HepG2 (cell line): ENCODE measurements at places on chromosomes 4 and X.

DNA sequence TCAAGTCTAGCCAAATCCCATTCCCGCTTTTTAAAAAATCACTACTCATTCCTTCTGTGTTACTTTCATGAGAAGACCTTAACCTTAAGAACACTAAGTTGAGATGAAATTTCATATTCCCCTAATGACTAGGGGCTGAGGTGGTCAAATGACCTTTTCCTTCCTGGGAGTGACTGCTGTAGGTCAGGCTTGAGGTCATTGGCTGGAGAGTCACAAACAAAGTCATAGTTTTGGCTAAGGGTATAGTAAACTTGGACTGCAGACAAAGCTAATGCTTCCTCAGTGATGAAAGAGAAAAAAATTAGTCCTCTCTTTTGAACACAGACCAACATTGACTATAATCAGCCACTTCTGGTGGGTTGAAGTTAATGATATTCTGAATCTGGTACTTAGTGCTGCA lies 16.0 kb upstream of the FGF2 start:
- DNase-seq, result no peak

- DNase-seq, result no peak
These were observed 24.8 kb downstream of the IL13RA1 start for GRCh38 chrX:118751950-118752783.

GRCh38 chrX:71315917-71316316 lies 14.4 kb downstream of the ITGB1BP2 start:
- DNase-seq, result no peak

DNA sequence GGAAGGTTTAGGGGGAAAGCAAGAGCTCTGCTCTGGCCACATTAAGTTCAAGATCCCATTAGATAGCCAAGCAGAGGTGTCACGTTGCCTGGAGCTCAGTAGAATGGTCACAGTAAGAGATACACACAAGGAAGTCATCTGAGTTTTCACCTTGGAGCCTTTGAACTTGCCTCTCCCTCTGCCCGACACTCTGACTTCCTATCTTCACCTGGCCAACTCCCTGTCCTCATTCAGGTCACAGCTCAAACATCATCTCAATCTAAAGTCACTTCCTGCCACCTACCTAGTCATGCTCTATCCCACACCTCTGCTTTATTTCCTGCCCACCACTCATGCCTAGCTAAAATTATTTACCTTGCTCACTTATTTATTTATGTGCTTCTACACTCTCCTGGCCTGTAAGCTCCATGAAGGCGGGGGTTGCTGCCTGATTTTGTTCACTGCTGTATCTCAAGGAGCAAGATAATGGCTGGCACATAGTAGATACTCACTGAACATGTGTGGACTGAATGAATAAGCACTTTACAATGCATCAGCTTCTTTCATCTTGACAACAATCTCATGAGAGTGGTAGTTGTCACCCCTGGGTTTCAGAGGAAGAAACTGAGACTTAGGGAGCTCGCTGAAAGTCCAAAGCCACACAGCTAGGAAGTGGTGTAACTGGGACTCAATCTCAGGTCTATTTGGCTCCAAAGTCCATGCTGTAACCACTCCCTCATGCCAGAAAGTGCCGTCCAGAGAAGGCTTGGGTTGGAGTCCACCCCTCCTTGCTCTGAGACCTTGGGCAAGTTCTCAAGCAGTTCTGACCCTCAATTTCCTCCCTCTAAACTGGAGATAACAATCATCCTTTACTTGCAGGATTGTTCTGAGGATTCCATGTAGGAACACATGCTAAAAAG lies 40.3 kb downstream of the EFNB1 start:
- DNase-seq, result no peak

- no peak for DNase-seq
These were observed 61.2 kb upstream of the CITED1 start for GRCh38 chrX:72366701-72367454.

DNA sequence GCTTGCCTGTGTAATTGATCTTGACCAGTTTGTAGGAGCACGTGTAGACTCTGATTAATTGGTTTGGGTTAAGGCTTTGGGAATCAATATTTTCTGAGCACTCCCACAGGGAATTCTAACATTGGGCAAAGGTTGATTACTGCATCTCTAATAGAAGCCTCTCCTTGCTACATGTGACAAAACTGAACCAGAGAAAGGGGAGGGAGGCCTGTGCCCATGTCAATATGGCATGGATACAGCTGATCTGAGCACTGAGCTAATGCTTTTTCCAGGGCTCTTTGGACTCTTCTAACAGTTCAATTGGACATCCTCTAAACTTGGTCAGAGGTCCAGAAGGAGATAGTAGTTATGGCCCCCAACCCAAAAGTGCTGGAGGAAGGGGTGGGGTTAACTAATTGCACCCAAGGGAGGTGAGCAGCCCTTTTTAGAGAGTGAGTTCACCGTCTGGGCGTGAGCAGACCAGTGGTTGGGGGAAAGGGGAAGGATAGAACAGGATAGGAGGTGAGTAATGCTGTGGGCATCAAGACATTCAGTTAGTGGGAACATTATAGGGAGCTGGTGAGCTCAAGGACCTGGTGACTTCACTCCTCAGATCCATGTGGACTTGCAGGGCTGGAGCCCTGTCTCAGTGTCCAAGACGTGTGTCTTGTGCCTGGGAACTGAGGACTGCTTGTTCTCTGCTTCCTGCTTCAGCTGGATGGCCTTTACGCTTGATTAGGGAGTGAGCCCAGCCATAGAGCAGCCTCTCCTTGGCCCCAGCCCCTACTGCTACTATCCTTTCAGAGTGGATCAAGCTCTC lies 22.8 kb downstream of the MSN start:
- no peak for DNase-seq

DNA sequence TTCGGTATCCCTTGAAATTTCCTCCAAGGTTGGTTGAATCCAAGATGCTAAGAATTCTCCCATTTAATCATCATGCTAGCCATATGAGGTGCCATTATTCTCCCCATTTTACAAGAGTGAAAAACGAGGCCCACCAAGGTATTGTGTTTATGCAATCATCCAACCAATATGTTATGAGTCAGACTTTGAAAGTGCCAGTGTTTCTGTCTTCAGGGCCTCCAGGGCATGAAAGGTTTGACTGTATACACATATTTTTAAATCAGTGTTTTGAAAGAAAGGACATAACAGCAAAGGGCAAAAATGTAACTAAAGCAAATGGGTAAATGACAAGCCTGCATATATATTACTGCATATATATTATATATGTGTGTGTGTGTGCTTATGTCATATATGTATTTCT lies 541.2 kb upstream of the SMIM31 start:
- no peak for DNase-seq

- DNase-seq, result no peak
These were observed 310.2 kb downstream of the ASMT start for GRCh38 chrX:1925053-1925481.

DNA sequence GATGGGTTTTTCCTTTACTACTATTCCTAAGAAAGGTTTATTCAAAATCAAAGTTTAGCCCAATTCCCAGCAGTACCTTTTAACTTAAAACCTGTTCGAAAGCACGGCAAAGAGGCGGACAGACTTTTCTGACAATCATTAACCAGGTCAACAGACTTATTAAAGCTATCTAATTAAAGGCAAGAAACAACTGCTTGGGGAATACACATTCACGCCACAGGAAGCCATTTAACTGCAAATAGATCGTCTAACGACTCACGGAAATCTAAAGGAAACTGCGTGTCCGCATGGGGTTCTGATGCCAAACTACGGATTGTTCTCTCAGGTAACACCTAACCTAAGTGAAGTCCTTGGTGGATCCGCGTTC lies 663 bp upstream of the USP53 start:
- DNase-seq, result peak; percentile 47

DNA sequence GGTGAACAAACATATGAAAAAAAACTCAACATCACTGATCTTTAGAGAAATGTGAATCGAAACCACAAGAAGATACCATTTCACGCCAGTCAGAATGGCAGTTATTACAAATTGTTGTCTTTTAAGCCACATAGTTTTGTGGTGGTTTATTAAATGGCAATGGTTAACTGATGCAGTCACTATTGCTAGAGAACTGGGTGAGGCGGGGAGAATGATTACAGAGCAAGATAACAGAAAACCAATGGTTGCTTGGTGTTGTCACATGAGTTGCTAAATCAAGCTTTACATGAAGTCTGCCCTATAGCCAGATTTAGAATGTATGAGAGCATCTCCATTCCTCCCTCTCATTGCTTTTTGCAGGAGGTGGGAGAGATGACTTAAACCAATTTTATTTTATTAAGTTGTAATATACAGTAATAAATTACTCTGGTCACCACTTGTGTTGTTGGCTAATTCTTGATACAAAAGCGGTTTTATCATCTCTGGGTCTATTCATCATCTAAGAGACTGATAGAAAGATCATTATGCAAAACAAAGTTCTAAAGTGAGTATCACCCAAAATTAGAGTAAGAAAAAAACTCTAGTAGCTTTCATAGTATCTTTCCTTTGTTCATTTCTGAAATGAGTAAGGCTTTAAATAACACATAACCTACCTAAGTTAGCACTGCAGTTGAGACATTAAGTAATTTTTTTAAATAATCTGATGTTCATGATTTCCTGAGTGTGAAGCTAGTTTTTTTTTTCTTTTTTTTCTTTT lies 859.5 kb downstream of the STIM2 start:
- no peak for DNase-seq

- DNase-seq, result peak; percentile 18
These were observed 49.5 kb downstream of the PHEX start for GRCh38 chrX:22081475-22082092.

DNA sequence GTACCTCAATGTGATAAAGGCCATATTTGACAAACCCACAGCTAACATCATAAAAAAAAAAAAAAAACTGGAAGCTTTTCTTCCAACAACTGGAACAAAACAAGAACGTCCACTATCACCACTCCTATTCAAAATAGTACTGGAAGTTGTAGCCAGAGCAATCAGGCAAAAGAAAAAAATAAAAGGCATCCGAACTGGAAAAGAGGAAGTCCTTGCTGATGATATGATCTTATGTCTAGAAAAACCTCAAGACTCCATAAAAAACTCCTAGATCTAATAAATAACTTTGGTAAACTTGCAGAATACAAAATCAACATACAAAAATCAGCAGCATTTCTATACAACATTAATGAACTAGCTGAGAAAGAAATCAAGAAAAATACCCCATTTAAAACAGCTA lies 134.3 kb downstream of the TEX11 start:
- no peak for DNase-seq

DNA sequence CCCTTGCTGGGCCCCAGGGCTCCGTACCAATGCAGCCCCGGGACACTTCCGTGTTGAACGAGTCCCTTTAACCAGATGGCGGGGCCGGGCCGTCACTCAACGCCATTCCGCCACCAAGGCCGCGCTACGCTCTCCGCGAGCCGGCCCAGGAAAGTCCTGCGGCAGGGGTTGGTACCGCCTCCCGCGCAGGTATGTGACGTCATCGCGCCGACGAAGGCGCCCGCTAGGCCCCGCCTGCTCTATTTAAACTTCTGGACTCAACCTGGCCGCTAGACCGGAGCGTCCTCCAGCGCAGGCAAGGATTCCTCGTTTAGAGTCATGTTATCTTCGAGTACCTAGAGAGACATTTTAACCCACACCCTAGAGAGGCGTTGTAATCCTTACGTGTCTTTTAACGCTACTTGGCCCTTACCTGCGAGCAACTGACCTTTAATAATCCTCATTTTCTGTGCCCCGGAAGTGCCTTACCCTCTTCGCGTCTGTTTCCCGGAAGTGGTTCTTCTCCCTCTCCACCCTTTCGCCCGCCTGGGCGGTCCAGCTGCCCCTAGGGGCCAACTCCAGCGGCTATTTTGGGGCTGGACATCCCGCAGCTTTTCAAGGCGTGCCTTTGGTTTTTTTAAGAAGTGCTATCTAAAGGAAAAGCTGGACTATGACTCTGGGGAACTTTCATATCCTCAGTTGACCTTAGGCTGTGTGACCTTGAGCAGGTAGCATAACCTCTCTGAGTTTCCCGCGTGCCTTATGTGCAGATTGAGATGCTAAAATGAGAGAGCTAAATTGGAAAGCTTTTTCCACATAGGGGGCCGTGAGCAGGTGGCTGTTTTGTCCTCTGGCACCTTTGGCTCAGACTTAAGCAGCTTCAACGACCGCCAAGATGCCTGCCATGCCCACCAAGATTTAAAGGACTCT lies at the start of gene PNPLA4:
PNPLA4 (minus strand) TSS at position 155 of the 909 bp plus-strand sequence. CDS start 1,294 bp downstream, outside the sequence.
- DNase-seq, result peak; percentile 71

DNA sequence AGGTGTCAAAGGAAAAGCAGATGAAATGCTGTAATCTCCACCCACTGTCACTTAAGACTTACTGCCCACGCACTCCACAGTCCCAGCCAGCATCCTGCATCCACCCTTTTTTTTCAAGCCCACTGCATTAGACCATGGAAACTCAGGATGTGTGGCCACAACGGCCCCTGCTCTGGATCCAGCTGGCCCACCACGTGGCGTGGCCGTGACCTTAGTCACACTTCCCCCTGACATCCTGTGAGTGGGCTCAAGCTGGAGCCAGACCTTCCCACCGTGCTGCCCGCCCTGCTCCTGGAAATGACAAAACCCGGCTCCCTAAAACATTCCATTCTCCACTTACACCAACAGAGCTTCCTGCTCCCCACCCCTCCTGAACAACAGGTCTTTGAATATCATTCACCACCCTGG lies 588.3 kb upstream of the DIPK2B start:
- DNase-seq, result no peak

GRCh38 chr4:73662709-73663546 lies 42.7 kb upstream of the RASSF6 start:
- DNase-seq, result no peak

- DNase-seq, result no peak
These were observed 145.2 kb downstream of the TET2 start for GRCh38 chr4:105291925-105292324.

GRCh38 chr4:54063737-54064316 lies 578 bp downstream of the CHIC2 start:
- peak; percentile 24 for DNase-seq

DNA sequence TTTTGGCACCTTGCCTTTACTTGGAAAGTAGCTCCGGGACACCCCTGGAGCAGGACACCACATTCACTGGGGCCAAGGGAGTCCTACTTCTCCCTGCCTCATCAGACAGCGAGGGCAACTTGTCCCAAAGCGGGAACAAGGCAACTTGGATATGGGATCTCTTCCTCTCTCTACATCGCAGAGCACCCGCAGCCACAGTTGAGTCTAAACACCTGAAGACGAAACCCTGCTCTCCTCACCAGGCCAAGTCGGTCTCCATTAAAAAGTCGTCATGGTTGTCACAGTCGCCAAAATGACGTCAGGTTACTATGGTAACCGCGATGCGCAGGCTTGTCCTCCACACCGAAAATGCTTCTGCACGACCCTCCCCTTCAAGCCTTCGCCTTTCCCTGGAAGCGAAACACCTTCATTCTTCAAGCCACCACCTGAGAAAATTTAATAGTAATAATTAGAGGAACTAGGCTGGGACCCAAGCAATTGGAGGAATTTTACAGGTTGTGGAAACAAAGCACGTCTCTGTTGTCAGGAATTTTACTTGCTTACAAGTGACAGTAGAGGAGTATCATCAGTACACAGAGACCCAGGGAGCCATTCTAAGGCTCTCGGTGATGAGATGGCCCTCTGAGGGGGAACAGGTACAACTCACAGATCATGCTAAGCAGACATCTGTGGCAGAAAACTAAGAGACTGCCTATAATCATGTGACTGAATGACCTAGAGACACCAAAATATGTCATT lies 30.5 kb upstream of the TCEAL4 start:
- no peak for DNase-seq
